ENCODE measurements at places on chromosomes 6 and 20.

GRCh38 chr6:114543696-114544095 is 200.9 kb upstream of the HS3ST5 start:
- DNase-seq = no peak

GRCh38 chr6:142380626-142381025 is 78.8 kb downstream of the ADGRG6 start:
- DNase-seq = no peak

- no peak for DNase-seq
Observed at GRCh38 chr6:108799791-108800190, 48.4 kb upstream of the ARMC2 start.

DNA sequence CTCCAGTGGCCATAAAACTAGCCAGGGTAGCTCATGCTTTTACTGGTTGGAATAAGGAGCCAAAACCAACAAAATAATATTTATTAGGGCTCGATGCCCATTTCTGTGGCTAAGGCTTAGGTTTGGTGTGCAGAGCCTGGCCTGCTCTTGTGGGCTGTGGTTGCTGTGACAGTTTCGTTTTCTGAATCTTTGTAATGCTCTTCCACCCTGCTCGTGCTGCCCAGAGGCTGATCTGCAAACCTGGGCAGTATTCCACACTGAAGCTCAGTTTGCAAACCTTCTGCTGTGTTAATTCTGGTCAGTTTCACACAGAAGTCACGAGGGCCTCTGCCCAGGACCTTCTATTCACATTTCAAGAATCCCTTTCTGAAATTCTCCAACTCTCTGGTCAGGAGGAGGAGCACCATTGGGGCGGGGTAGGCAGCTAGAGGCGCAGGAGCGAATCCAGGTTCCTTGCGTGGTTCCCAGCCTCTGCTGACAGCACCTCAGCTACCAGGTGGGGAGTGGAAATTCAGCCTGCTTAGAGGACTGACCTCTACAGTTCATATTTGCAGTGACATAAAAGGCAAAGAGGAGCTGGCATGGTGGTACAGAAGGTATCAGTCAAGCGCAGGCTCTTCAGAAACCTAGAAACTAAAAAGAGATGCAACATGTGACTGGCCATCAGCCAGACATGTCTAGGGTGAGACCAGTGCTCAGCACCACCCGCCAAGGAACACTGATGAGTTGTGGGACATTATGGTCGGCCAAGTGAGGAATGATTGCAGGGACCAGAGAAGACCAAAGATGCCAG is 14.3 kb upstream of the C20orf144 start:
- no peak for DNase-seq

- DNase-seq = no peak
Observed at GRCh38 chr6:75893058-75893775, 144.2 kb downstream of the MYO6 start.

DNA sequence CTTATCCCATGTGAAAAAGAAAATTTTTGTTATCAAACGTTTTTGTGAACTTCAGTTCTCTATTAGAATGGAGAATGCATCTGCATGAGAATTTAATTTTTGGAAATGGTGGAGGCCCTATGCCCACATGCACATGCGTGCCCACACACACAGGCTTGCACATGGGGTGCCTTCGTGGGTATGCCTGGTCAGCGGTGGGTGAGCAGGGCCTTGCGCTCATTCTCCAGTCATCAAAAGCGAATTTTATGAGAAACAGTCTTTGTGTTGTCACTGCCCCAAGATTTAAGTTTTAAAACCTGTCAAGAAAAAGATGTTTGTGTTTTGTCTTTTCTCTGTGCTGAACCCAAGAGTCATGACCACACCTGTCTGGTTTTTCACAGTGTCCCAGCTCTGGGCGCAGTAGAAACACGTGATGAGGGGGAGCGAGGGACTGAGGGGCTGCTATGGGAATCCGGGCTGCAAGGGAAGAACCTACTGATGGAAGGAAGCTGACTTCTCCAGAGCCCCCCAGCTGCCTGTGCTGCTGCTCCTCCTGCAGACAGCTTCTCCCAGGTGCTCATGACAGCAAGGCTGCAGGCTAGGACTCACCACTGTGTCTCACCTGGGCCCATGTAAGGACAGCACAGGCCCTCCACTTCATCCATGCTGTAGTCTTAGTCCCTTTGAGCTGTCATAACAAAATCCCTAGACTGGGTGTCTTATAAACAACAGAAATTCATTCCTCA is 153.6 kb downstream of the SYCP2 start:
- DNase-seq = no peak

- no peak for DNase-seq
Observed at GRCh38 chr6:138307816-138308730, 69.6 kb upstream of the SMIM28 start.

GRCh38 chr6:81808851-81809570 is 56.5 kb upstream of the TENT5A start:
- DNase-seq = no peak

- no peak for DNase-seq
Observed at GRCh38 chr6:5012519-5012918, 8.7 kb upstream of the RPP40 start.

All from stimulated activated CD8-positive, alpha-beta memory T cell treated with anti-CD3 and anti-CD28 coated beads, Interleukin-4, amount 100 ng/mL, for 48 hours (primary cell).